ENCODE measurements at places on chromosomes 2 and 18.

DNA sequence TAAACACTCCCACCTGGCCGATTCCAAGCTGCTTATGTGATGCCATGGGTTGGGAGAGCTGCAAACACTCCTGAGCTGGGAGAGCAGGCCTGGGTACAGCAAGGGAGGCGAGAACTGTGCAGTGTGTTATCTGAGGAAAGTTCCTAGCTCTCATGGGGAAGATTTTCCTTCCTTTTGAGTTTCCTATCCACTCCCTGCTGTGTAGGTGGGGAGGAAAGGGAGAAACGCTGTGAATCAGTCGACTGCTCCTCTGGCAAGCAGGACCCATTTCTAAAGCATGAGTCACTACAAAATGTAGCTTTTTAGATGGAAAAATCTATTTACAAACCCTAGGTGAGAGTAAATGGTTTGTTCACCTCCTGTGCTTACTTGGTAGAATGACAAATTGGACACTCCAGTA, 80.4 kb downstream of the SH3RF3 start:
- no peak for DNase-seq

- peak; percentile 64 for DNase-seq
Observed at GRCh38 chr18:57881818-57882413, 78.8 kb upstream of the ATP8B1 start.

- no peak for DNase-seq
Observed at GRCh38 chr2:223043164-223043941, 8.6 kb upstream of the KCNE4 start.

DNA sequence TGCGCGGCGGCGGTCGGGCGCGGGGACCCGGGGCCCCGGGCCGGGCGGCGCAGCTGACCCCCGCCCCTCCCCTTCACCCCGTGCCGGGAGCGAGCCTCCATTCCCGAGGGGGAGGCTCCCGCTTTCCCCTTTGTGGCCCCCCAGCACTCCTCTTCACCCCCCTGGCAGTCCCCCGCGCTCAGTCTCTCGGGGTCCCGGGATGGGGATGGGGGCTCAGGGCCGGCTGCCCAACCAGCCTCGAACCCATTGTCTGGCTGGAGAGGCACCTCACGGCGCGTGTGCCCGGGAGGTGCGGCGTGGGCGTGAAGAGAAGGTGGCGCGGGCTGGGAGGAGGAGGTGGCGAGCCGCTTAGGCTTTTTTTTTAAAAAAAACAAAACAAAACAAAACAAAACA, 748 bp downstream of the FMNL2 start:
- DNase-seq = no peak

DNA sequence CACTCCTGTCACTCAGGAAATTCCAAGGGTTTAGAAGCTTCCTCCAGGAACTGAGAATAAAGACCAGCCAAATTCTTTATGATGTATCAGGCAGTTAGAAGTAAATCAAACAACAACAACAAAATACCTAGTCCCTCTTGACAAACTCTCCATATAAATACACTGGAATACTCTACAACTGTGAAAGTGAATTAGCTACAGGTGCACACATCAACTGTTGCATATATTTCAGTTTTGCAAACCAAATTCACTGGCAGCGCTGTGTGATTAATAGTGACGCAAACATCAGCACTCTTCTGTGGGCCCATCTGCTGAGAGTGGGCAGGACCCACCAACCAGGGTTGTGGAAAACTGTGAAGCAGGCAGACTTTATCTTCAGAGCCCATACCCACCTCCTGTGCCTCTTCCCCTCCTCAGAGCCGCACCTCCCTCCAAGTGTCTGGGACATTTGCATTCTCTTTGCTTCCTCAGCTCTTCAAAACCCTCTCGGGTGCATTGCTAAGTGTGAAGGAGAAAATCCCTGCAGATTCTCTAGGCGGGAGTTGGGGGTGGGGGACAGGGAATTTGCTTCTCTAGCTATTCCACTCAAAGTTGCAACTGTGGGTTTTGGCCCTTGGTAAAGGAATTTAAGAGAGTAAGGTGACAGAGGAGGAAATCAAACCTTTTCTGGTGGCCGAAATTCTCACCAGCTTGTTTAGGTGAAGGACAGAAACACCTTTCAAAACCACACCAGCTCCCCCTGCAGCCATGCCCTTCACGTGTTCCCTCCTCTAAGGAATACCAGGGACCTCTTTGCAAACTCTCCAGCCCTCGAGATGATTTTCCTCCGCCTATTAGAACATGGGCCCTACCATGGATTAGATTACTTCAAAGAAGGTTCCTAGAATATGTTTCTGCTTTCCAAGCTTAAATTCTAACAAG, 119.3 kb downstream of the MRO start:
- DNase-seq = no peak

DNA sequence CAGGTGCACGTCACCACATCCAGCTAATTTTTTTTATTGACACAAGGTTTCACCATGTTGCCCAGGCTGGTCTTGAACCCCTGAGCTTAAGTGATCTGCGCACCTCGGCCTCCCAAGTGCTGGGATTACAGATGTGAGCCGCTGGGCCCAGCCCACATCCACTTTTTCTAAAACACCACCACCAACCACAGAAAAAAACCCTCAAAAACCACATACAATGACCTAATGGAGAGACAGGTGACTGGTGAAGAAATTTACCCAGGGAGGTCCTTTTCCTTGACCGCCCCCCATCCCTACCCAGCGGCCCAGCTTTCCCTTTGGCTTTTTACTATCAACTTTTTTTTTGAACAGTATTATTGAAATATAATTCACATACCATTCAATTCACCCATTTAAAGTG, 47.9 kb downstream of the CACNB4 start:
- DNase-seq = no peak

DNA sequence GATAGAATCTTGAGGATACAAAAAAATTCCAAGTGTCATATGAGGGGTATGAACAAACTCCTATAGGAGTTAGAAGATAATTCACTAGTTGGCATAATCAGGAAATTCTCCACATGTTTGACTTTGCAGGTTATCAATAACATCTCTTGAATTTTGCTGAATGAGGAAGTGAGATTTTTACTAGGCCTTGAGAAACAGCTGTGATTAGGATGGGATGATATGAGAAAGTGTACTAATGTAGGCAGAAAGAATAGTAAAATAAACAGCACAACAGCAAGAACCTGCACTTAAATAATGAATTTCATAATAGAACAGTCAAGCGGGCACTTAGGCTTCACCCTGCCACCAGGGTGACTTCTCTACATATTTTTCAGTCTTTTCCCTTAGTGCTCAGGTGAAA, 570.8 kb upstream of the CRIM1 start:
- no peak for DNase-seq

DNA sequence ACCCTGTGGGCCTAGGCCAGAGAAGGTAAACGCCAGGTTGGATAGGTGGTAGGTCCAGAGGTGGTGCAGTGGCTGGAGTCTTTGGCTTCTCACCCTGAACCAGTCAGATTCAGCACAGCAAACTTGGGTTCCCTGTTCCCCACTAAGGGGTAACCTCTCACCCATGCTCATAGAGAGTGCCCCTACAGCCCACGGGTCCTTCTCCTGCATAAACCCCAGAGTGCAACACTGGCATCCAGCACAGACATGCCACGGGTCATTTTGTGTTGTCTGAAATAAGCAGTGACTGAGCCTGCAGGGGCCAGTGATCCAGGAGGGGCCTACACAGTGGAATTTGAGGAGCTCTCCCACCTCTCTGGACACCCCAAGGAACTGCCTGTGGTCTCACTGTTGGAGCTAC, 40.5 kb upstream of the ATP6V1B1 start:
- DNase-seq = no peak

GRCh38 chr2:28477087-28477486, 18.8 kb upstream of the PLB1 start:
- DNase-seq = no peak

GRCh38 chr2:76279142-76279541, 568.4 kb upstream of the GCFC2 start:
- DNase-seq = no peak

- DNase-seq = no peak
Observed at GRCh38 chr2:182977463-182977862, 60.8 kb downstream of the NCKAP1 start.

- no peak for DNase-seq
Observed at GRCh38 chr2:24611631-24612030, 120.6 kb downstream of the NCOA1 start.

GRCh38 chr2:188979187-188980114, 5.3 kb downstream of the COL3A1 start:
- no peak for DNase-seq

GRCh38 chr2:145184741-145185651, 665.1 kb upstream of the ZEB2 start:
- DNase-seq = no peak

DNA sequence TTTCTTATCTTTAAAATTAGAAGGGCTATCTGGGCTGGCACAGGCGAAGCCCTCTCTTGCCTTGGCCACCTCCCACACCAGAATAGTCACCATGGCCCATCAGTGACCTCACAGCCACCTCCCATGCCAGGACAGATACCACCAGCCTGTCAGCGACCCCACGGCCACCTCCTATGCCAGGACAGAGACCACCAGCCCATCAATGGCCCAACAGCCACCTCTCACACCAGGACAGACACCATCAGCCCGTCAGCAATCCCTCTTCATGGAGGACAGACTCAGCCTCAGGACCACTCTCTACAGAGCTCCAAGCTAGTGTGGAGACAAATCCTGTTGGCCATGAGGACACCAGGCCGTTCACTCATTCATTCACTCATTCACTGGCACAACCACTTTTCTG, 74.6 kb downstream of the ASB1 start:
- DNase-seq = no peak

GRCh38 chr2:113920996-113921395, 31.1 kb downstream of the ACTR3 start:
- DNase-seq = no peak

- no peak for DNase-seq
Observed at GRCh38 chr2:75607988-75608683, 38.4 kb upstream of the MRPL19 start.

DNA sequence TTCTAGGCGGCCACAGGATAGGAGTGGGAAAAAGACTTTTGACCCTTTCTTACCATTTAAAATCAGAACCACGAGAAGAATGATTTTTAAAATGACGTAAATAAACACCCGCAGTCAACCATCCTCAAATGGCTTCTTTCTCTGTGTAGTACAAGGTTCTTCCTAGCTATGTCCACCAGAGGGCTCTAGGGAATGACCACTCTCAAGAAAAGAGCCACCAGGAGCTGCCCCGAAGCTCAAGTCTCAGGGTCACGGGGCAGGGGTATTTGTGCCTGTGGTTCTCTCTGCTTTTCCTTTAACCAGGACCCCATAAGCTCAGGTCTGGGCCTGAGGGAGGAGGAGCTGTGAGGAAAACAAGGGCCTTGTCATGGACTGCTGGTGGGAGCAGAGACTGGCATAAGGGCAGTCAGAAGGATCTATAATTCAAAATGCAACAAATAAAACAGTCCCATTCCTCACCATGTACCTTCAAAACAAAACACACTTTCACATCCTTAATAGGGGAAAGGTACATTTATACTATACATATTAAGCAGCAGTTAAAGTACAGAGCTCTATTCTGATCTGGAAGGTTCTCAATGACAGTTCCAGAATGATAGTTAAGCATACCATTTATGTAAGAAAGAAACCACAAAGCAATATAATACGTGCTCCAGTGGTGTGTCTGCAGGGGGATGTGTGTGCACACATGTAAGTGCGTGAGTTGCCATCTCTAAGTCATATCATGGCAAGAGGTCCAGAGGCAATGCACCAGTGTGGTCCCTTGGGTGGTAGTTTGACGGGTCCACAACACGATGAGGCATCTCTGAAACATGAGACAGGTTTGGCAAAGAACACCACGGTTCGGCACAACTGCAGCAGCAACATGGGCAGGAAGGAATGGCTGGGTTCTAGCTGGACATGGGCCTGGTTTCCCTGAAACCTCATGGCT, 18.6 kb downstream of the LYPD1 start:
- peak; percentile 74 for DNase-seq

DNA sequence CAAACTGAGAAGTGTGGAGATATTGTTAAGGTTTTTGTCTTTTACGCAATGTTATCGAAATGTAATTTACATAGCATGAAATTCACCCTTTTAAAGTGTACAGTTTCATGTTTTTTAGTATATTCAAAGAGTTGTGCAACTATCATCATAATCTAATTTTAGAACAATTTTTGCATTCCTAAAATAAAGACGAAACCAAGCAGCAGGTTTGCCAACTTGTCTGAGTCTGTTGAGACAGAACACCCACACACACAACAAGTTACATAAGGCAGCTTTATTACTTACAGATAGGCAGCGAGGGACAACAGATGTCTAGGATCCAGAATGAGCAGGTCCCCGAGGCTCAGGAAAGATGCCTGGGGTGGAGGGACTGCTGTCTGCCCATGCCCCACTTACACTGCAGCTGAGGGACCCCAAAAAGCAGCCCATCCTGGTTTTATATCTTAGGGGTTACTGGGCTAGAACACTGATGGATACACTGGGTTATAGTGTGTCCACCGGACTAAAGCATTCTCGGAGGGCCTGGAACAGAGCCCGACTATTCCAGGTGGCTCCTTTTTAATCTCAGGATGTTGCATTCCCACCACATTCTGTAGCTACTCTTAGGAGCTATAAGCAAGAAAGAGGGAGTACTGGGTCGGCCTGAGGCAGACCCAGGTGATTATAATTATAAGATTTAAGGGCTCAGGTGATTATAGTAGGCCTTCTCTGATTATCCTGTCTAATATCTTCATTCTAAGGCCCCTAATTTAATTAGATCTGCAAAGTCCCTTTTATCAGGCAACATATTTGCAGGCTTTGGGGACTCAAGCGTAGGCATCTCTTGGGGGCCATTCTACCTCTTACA, 150.2 kb upstream of the DOK6 start:
- DNase-seq = no peak

DNA sequence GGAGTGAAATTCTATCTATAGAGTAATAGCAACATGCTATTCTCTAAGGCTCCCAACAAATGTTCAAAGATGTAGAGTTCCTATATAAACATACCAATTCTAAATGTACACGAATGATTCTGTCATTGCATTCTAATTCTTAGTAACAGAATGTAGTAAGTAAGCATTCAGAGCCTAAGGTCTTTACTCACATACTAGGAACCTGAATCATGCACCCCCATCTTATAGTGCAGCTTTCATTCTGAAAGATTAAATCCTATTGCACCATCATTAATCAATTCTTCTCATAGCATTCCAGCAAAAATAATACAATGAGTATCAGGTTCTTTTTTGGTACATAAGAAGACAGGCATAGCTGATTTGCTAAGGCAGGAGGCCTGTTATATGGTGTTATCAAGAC, 230.0 kb downstream of the NCKAP5 start:
- no peak for DNase-seq

DNA sequence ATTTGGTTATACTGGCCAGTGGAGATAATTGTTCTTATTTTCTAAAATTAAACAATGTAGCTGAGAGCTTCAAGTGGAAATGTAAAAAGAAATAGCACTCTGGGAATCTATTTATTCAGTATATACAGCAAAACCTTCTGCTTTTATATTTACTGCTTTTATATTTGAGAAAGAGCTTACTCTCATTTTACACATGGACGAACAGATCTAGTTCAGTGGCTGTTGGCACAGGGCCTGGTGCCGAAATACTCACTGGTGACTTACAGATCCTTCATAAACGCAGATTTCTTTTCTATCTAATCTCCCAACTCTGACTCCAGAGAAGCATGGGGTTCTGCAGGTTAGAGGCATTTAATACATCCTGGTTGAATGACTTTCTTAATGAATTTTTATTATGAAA, 266.2 kb downstream of the ASXL3 start:
- no peak for DNase-seq

- no peak for DNase-seq
Observed at GRCh38 chr18:60176259-60176658, 196.3 kb downstream of the MC4R start.

GRCh38 chr18:6248017-6248416, 166.7 kb downstream of the L3MBTL4 start:
- DNase-seq = no peak

Data from NCI-H2227 treated with DMSO at 0.1 percent for 48 hours (cell line).